ENCODE measurements at places on chromosomes 12 and 14.

- DNase-seq: no peak
These were observed 15.6 kb downstream of the TRMT61A start for GRCh38 chr14:103544388-103545218.

GRCh38 chr12:1594006-1594260 lies 448 bp downstream of the FBXL14 start:
- no peak for DNase-seq

DNA sequence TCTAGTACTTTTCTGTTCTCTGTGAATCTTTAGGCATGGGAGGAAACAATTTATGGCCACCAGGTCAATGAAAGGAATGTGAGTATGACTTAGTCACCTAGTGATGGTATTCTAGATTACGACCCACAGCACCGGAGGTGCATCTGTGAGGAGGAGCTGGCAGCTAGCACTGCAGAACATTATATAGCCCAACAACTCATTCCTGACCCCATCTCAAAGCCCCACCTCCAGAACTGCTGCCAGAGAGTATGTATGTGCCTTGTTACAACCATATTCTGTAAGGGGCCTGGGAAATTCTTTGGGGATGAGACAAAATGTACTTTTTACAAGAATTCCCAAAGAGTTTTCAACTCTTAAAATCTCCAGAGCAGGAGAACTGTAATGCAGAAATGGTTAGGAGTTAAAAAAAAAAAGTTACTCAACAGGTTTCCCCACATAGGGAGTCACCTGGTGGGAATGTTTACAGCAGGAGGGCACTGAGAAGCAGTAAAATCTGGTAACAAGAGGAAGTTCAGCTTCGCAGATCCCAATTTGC lies 34.9 kb upstream of the CERS5 start:
- DNase-seq: no peak

- no peak for DNase-seq
These were observed 563.9 kb upstream of the LMO3 start for GRCh38 chr12:17169726-17170471.

- DNase-seq: no peak
These were observed 91.3 kb downstream of the NINJ2 start for GRCh38 chr12:571795-572531.

DNA sequence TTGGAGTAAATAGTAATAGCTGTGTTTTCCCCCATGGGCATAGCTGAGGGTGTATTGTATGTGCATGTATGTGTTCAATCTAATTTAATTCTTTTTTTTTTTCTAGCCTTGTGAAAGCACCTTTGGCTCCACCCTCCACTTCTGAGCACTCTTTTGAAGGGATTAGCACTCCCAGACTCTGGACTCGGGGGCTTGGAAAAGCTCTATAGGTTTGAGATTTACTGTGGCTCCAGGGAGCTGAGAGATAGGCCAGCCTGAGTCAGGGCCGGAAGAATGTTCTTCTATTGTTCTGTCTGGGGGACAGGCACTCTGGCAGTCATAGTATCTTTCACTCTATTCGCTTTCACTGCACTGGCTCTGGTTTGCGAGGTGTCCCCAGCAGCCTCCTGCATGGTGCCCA lies 540.0 kb upstream of the TBX3 start:
- DNase-seq: no peak

- no peak for DNase-seq
These were observed 52.5 kb downstream of the RNF34 start for GRCh38 chr12:121452340-121452984.

GRCh38 chr12:49929581-49929980 lies 21.0 kb upstream of the AQP2 start:
- no peak for DNase-seq

DNA sequence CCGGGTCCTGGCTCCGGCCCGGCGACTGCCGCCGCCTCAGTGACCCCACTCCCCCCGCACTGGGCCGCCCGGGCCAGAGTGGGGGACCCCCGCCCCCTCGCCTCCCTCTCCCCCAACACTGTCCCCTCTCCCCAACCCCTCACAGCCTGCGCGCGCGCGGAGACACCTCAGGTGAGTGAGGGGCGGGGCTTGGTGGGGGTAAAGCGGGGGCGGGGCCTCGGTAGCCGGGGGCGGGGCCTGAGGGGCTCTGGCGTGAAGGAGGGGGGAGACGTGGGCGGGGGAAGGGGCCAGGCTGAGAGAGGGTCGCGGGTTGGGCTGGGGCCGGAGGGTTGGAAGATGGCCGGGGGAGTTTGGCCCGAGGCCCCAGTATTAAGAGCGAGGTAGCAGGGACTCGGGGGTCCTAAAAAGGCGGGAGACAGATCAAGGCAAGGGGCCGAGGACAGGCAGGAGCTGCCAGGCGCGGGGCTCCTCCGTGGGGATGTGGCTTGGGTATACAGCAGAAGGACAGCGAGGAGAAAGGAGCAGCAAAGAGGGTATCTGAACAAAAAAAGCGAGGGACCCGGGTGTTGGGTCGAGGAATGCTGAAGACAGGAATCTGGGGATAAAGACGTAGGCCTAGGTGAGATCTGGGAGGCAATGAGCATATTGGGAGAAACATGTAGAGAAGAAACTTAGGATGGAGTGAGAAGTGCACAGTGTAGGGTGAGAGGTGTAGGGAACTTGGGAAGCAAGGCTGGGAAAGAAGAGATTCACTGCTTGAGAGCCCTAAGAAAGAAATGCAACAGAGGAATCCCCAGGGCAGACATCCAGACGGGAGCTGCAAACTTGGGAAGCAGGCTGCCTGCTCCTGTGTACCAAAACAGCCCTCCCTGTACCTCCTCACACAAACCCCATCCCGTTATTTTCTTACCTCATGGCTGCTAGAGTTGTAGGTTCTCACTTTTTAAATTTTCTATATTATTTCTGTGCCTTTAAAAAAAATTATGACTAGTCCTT lies 10.8 kb downstream of the SUOX start:
- peak; percentile 70 for DNase-seq

DNA sequence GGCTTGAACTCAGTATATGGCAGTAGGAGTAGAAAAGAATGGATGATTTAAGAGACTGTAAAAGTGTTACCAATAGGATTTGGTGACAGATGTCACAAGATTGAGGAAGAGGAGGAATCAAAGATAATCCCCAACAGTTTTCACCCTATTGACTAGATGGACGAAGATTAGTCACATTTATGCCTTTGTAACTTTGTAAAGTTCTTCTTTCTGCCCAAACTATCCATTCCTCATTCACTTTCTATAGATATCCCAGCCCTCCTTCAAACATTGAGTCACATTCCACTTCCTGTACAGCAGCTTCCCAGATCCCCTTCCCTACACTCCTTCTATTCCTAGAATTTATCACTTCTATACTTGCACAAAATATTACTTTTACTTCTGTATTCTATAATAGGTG lies 207.9 kb downstream of the BTG1 start:
- no peak for DNase-seq

DNA sequence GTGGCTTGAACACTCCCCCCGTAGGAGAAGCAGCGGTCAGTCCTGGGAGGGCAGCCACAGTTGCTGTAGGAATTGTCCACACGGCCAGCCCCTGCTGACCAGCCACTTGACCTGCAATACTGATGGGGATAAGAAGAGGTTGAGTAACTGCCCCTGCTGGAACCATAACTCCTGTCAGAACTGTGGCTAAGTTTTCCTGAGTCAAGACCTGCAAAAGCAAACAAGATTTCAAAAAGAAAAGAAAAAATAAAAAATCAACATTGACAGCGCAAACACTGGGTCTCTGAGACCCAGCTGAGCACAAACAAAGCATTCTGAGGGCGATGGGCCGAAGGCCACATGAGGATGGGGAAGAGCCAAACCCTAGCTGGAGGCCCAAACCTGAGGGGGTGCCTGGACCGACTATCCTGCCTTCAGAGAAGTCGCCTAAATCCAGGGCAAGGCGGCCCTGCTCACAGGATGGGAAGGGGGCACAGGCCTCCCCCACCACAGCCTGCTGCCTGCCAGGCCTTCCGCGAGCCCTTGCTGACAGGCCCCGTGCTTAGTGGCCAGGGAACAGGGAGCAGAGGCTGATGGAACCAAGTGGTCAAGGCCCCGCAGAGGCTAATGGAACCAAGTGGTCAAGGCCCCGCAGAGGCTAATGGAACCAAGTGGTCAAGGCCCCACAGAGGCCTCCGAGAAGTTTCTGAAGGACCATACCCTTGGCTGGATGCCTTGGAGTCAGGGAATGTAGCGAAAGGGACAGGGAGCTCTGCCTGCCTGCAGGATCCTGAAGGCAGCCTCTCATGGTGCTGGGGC lies 19.1 kb downstream of the POU6F1 start:
- no peak for DNase-seq

DNA sequence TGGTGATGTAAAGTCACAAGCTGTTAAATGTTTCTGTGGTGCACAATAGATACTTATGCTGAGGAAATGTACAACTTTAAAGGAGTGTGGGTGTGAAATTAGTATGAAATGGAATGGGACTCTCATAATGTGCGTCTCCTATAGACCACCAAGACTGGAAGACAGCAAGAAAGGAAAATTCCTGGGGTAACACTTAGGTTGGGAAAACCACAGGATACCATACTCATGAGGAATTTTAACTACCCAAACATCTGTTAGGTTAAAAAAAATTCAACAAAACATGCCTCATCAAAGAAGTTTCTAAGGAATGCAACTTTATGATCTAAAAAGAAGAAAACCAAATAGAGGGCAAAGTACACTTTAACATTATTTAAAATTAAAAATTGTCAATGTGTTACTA lies 113.7 kb upstream of the MYF6 start:
- DNase-seq: no peak
